HepG2 (cell line): ENCODE measurements at places on chromosomes 1 and 21.

- no peak for DNase-seq
These were observed 23.5 kb upstream of the C2CD2 start for GRCh38 chr21:41977034-41977950.

- no peak for DNase-seq
These were observed 458.3 kb downstream of the MRPL39 start for GRCh38 chr21:25149022-25149421.

DNA sequence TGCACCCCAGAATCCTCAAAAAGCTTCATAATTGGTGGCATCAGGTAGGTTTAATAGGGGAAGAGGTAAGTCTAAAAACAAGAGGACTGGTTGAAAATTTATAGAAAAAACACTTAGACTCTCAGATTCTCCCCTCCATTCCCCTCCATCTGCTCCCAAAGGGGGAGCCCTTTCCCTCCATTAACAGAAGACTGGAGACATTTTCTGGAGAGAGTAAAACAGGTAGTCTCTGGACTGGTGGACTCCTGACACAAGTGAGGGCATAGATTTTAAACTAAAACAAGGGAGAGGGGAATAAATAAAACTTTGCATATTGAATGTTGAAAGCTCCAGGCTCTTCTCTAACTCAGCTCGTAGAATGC lies 54.0 kb upstream of the IPO9 start:
- no peak for DNase-seq

GRCh38 chr21:42513151-42513984 lies at the start of gene SLC37A1:
SLC37A1 (plus strand) TSS chr21:42513852; CDS start chr21:42518455, 4,603 bp downstream.
- DNase-seq, result no peak

DNA sequence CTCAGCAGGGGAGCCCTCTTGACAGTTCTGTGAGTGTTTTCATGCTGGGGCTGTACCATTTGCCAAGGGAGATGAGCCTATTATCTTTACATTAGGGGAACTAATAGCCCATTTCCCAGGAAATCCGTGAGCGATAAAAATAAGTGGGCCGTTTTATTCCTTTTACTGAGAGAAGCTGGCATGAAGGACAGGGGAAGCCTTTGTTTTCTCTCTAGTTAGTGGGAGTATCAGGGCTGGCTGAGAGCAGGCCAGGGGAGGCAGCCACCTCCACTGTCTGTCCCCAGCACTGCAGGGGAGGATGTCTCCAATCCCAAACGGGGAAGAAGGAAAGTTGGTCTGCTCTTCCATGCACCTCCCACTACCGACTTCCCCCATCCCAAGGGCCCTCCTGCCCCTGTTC lies 2.5 kb downstream of the UBL4B start:
- DNase-seq, result no peak

GRCh38 chr1:79262745-79263258 lies 256.3 kb upstream of the ADGRL4 start:
- DNase-seq, result no peak

DNA sequence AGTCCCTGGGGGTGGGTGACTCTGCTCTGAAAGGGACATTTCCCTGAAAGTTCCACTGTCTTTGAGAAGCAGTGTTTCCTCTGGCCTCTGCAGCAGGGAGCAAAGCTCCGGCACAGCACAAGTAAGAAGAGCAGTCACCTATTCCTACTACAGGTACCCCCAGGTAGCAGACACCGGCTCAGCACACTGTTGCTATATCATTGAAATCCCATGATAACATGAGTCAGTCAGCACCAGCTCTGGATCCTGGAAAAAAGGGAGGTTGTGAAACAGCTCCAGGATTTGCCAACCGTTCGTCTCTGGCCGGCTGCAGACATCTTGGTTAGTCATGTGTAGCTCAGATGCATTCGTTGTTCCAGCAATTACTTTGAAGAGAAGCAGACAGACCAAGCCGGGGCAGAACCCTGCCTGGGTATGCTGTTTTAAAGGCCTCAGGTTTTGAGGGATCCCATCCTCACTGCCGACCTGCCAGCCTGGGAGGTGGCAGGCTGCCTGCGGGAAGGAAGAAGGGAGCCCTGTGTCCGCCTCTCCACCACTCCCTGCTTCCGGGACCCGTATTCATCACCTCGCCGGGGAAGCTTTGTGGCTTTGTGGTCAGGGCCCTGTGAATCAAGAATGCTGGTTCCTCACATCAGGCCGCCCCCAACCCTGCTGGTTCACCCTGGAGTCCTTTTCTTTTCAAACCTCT lies 139.2 kb downstream of the CLIC6 start:
- no peak for DNase-seq

DNA sequence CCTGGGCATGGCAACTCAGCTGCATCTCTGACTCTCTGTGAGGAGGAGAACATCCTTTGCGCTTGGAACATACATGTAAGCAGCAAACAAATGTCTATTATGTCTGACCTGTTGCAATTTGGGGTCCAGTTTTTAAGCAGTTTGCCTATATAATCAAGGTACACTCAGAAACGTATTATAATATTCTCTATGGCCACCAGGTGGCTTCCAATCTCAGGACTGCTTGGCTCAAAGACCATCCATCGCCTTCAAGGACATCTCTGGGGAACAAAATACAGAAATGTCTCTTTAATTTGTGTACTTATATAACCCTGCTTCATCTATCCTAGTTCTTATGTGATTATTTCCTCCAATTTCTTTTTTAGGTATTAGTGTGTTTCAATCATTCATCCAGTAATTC lies 227.2 kb downstream of the OLFM3 start:
- DNase-seq, result peak; percentile 9

DNA sequence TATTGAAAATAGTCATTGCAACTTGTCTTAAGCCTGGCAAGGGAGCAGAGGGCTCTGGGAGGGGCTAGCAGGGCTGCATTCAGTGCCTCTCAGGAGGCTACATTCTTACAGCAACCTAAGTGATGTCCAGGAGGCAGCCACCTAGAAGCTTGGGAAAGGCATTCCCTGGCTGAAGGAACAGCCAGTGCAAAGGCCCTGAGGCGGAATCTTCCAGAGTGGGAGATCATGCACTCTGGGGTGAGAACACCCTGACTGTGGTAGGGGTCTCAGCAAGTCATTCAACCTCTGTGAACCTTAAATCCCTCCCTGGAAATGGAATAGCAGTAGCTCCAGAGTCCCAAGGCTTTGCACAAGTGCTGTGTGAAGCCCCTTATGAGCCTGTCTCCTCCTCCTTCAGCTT lies 84.1 kb downstream of the TAS1R2 start:
- DNase-seq, result no peak

DNA sequence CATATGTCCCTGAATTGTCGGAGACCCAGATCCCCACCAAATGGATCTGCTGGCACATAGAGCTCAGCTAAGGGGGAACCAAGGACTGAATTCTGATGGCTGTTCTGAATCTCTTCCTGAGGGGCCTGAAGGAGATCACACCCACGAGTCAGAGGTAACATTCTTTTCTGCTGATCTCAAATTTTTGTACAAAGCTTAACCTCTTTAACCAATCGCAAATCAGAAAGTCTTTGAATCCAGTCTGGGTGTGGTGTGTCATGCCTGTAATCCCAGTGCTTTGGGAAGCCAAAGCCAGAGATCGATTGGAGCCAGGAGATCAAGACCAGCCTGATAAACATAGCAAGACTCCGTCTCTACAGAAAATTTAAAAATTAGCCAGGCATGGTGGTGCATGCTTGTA lies 62.8 kb upstream of the PRRC2C start:
- DNase-seq, result no peak

DNA sequence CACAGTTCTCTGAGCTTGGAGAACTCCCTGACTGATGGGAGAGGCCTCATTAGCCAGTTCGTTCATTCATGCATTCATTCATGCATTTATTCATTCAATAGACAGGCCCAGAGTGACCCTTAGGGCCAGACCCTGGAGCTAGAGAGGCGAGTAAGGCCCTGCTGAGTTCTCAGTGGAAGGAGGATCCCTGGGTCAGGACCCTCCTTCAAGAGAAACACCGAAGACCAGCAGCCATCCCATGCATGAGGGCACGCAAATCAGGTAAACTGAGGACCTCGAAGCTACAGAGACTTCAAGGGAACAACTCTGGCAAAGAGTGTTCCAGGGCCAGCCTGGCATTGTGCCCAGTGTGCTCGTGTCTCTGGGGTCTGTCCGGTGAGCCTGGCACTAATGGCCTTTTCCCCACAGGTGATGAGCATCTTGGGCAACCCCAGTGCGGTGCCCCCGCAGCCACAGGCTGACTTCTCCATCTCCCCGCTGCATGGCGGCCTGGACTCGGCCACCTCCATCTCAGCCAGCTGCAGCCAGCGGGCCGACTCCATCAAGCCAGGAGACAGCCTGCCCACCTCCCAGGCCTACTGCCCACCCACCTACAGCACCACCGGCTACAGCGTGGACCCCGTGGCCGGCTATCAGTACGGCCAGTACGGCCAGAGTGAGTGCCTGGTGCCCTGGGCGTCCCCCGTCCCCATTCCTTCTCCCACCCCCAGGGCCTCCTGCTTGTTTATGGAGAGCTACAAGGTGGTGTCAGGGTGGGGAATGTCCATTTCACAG lies 104.8 kb downstream of the PAX7 start:
- DNase-seq, result no peak

- DNase-seq, result no peak
These were observed 14.0 kb upstream of the SLC19A1 start for GRCh38 chr21:45556302-45556644.

GRCh38 chr21:33281096-33281652 lies 15.0 kb downstream of the IL10RB start:
- DNase-seq, result no peak

- DNase-seq, result peak; percentile 51
These were observed 39.1 kb downstream of the TYW3 start for GRCh38 chr1:74771913-74772515.

DNA sequence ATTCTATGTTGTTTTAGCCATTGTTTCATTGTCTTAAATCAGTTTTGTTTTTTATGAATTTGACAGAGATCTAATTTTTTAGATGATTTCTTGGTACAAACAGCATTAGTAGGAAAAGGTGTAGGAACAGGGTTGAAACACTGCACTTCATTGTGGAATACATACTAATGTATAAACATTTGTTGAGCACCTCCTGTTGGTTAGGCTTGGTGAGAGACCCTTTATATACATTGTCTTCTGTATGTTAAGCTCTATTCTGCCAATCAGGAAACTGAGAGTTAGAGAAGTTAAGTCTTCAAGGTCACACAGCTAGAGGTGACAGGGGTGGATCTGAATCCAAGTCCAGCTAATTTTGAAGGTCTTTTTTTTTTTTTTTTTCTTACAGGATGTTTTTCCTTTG lies 192.7 kb downstream of the VPS13D start:
- DNase-seq, result no peak

GRCh38 chr21:43348170-43348766 lies 78.7 kb downstream of the SIK1 start:
- no peak for DNase-seq

GRCh38 chr1:197614916-197615692 lies 160.2 kb downstream of the DENND1B start:
- peak; percentile 60 for DNase-seq

DNA sequence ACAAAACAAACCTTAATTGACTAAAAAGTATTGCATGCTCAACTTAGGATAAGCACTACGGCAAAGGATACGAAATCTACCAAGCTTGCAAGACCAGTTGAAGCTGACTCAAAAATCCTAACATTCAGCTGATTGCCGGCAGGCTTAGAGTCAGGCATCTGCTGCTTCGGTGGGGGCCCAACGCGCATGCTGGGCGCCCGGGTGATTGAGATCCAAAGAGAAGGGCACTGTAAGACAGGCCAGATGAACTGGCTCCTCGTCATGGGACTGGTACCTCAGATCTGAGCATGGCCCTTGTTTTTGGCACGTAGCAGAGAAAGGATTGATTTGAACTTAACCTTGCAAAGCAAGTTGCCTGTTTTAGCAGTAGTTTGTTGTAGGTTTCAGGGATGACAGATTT lies 86.6 kb downstream of the PRDM2 start:
- no peak for DNase-seq
